ENCODE measurements at places on chromosomes 7 and 10. TPM values are rescaled to one million over a fixed set of nuclear protein-coding genes. Genes with fewer than 3 reads are reported as not detected.

Gene PILRA
- 2.6 TPM for total RNA-seq

DNA sequence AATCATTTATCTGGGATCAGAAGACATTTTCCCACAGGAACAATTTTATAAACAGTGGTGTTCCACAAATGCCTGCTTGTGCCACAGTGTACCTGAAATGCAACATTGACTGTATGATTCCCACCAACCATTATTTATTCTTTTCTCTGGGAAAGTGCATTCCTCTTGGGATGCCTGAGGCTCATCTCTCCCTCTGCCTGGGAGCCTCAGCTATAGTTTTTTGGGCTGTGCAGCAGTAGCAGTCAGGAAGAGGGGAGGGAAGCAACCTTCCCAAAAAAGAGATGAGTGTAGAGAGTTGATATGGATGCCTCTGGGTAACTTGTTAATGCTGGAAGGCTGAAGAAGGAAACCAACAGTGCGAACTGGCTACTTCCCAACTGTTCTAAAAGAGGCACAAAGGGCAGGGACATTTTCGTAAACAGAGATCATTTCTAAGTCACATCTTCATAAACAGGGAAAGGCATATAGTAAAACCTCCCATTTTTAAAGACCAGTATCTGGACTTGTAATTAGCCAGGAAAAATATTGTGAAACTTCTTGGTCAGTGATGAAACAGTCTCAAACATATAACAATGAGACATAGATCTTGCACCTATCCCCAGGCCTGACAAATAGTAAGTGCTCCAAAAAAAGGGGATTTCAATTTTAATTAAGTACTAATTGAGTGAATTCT lies 1.4 kb upstream of the CALD1 start:
- no peak for DNase-seq

DNA sequence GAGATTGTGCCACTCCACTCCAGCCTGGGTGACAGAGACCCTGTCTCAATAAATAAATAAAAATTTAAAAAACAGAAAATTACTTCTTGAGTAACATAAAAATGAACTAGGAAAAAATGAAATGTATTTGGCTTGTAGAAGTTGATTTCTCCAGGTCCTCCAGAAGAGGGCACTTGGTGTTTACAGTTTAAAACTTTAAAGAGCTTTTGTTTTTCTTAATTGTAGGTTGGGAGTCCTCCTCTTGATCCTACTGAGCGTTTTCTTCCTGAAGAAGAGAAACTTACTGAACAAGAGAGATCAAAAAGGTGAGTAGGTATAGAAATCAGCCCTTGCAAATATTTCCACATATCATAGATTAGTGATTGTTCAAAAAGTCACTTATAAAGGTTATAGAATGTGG lies 16.2 kb downstream of the KIFBP start:
- DNase-seq: no peak

DNA sequence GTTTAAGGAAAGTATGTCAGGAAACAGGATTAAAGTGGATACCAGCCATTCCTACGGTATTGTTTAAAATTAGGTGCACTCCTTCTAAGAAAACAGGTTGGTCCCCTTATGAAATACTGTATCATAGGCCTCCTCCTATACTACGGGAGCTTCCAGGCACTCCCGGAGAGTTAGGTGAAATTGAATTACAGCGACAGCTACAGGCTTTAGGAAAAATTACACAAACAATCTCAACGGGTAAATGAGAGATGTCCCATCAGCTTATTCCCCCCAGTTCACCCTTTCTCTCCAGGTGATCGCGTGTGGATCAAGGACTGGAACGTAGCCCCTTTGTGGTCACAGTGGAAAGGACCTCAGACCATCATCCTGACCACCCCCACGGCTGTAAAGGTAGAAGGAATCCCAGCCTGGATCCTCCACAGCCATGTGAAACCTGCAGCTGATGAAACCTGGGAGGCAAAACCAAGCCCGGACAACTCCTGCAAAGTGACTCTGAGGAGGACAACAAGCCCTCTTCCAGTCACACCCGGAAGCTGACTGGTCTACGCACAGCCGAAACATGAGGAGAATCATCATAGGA lies 25.1 kb upstream of the GHITM start:
- DNase-seq: no peak

Gene CSTF2T
- total RNA-seq: 13.0 TPM

DNA sequence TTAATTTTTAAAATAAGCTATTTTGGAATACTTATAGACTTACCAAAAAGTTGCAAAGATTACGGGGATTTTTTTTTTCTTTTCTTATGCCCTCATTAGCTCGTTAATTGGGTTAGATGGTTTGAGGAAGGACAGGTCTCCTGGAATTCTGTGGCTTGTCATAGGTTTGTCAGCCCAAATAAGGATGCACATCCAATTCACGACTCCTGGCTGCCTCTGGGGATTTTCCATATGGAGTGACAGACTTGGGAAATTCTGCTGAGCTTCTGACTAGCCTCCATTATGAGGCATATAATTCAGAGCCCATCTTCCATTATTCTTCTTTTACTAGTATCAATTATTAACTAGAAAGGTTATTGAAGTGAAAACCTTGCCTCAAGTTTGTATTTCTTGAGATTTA lies 102.1 kb downstream of the AUTS2 start:
- no peak for DNase-seq

All from right atrium auricular region (tissue), 2 donors.